ENCODE measurements at places on chromosomes 11 and 22.
A peak's percentile ranks its signal among the peaks of the same experiment; 100 is the strongest.

GRCh38 chr11:72008728-72009127 lies 10.0 kb downstream of the IL18BP start:
- DNase-seq = no peak

DNA sequence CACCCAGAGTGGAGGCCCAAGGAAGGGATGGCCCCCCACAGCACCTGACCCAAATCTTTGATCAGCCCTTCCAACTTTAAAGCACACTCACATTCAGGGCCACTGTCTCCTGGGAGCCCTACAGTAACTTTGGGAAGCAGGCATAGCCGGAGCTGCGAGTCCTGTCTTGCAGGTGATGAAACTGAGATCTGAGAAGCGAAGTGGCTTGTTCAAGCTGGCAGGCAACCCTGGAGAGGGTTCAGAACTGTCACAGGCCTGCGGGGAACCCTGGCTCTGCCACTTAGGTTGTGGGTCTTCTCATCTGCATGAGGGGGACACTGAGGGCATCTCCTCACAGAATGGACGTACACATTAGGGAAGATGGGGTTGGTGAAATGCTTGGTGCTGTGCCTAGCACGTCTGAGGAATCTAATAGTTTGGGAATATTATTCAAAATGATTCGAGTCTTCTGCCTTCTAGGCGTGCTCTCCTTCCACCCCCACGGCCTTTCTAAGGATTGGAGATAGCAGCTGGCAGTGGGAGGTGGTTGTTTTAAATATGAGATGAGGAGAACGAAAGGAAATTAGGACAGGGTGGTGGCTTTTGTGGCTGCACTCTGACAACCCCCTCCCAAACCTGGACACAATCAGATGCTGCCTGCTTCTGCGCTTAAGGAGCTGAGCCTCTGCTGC lies 18.8 kb upstream of the SUN2 start:
- DNase-seq = no peak

DNA sequence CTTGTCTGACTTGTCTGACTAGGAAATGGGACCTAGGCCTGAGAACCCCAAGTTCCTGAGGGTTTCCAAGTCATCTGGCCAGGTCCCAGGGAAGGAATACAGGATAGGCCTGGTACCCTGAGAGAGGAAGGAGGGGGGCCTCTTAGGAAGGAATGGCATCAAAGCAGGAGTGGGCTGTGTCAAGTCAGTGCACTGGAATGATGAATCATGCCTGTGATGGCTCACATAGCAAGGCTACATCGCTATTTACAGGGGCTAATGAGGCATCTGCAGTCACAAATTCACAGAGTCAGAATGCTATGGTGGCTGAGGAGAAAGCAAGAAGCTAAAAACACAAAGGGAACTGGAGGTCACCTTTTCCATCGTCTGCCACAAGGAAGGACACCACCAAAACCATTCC lies 247.3 kb downstream of the NXPE2 start:
- no peak for DNase-seq

- DNase-seq = no peak
Observed at GRCh38 chr11:3368199-3368598, 10.7 kb downstream of the ZNF195 start.

- peak; percentile 49 for DNase-seq
Observed at GRCh38 chr22:40782521-40782920, 36.6 kb downstream of the SLC25A17 start.

DNA sequence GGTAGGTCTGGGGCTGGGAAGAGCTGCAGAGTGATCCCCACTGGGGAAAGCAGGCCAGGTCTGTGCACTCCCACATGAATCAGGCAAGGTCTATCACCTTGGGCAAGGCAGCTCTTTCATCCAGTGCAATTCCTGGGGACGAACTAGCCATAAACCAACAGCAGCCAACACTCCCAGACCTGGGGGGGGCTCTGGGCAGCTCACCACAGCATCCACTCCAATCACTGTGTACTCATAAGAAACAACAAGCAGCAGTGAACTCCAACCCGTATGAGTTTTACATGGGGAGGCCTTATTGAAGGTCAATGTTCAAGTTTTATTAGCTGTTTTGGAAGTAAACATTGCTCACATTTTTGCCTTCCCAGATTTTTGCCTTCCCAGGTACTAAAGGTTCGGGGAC lies 157.4 kb upstream of the NAV2 start:
- DNase-seq = no peak

DNA sequence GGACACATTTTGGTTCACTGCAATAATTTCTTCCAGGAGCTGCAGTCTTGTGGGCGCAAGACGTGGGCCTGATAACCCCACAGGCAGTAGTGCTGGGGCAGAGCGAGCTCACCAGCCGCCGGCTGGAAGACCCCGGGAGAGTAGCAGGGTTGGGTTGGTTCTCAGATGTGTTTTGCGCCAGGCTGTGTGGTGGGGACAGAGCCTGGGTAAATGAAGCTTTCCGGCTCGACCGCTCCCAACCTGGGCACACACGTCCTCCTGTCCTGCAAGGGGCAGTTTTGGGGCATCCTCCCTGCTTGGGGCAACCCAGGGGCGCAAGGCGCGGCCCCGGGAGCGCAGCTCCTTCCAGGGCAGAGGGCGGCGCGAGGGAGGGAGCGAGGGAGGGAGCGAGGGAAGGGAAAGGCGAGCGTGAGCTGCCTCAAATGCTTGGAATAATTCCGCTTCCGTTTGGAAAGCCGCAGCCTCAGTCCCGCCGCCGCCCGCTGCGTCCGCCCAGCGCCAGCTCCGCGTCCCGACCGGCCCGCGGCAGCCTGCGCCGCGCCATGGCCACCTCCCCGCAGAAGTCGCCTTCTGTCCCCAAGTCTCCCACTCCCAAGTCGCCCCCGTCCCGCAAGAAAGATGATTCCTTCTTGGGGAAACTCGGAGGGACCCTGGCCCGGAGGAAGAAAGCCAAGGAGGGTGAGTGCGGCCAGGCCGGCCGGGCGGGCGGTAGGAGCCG lies at the start of gene PARVA:
PARVA (plus strand) TSS at position 466 of the 718 bp plus-strand sequence; CDS start at position 543, 77 bp downstream.
- peak; percentile 50 for DNase-seq

DNA sequence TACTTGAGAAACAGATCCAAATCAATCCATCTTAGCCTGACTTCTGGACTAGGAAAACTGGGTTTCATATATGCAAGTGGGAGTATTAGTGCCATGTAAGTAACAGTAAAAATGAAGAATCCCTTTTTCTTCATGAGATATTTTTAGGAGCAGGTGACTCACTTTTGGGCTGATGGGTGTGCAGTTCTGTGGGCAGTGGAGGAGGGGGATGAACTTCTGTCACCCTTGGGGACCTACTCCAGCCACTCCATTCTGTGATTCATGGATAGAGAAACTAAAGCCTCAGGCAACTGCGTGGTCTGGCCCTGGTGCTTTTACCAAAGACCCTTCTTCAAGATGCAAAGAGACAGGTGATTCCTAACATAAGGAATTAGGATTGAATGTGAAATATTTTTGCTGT lies 208.6 kb upstream of the NARS2 start:
- DNase-seq = no peak

DNA sequence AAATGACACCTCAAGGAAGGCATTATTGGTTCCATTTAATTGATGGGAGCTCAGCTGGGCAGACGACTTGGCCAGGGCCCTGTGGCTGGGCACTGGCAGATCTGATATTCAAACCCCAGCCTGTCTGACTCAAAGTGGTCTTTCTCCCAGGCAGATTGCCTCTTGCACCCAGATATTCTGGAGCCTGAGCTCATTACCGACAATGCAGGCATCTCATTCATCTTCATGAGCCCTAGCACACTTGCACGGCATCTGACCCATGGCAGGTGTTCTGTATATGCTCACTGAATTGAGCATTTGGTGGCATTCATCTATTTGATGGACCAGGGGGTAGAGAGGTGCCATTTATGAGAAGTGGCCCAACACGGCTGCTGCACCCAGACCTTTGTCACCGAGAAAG lies 193.1 kb downstream of the DSCAML1 start:
- DNase-seq = no peak

DNA sequence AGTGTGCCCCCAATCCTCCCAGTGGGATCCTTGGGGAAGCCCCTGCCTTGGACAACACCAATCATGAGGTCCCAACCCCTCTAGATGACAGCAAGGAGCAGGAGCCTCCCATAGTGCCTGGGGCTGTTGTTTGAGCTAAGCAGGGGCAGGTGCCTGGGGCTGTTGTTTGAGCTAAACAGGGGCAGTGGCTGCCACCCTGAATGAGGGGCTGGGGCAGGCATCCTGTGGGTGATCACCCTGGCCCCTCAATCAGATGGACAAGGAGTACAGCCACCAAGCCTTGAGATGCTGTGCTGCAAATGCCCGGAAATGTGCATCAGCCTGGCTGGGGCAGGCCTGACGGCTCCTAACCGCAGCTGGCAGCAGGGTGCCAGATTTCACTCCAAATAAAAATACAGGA lies 66.7 kb downstream of the MYEOV start:
- DNase-seq = no peak

GRCh38 chr22:42719656-42720262 lies 911 bp downstream of the A4GALT start:
- DNase-seq = peak; percentile 20

GRCh38 chr22:35054064-35054463 lies 11.9 kb upstream of the ISX start:
- DNase-seq = no peak

DNA sequence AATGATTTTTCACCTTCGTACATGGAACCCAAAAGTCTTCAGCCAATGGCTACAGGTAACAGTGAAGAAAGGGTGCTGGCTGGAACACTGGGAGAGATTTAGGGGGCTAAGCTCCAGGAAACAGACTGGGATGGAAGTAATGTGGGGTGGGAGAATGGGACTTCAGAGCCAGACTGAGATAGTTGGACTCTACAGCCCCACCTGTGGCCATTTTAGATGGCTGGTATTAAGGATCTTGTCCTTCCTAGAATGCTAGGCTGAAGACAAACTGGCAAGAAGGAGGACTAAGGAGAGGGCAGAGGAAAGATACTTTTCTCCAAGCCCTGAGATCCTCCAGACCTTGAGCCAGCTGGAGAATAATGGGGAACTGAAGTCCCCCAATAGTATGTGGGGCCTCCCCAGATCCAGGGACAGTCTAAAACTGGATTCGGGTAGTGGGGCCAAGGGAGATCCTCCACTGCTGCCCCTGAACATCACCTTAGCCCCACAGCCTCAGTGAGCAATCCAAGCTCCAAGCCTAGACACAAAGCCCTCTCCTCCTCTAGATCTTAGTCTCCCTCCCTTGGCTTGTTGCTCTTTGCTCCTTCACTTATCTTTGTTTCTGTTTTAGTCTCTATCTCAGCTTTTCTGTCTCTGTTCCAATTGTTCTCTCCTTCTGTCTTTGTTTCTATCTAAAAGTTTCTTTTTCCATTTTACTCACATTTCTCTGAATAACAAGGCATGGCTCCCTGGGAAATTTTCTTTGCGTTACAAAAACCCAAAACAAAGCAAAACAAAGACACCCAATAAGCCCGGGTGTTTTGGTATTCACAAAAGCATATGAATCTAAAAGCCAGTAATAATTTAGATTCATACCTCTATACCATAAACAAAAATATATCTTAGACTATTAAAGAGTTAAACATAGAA lies 16.2 kb upstream of the RRAS2 start:
- no peak for DNase-seq

GRCh38 chr22:25765016-25765367 lies 23.0 kb downstream of the MYO18B start:
- DNase-seq = no peak

DNA sequence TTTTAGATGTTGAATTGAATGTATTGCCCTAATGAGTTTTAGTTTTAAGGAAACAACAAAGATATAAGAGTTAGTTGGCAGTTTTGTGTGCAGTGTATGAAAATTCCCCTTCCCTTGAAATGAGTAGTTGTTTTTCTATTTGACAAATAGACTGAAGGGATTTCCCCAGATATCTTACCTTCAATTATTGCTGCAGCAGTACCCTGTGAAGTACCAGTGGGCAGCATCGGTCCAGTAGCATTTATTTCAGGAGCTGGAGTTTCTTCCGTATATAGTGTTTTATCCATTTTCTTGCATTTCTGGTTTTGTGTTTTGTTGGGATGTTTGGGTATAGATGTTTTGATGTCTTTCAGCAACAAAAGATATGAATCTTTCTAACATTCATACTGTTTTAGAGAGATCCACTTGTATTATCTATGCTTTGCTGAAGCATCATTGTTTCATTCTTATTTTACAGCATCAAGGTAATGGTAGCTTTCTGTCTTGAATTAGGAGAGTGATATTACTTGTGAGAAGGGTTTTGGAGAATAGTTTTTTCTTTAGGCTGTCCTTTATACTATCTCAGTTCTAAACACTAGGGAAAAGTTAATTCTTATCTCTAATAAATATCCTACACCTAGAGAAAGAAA lies 7.4 kb downstream of the KMT2A start:
- no peak for DNase-seq

DNA sequence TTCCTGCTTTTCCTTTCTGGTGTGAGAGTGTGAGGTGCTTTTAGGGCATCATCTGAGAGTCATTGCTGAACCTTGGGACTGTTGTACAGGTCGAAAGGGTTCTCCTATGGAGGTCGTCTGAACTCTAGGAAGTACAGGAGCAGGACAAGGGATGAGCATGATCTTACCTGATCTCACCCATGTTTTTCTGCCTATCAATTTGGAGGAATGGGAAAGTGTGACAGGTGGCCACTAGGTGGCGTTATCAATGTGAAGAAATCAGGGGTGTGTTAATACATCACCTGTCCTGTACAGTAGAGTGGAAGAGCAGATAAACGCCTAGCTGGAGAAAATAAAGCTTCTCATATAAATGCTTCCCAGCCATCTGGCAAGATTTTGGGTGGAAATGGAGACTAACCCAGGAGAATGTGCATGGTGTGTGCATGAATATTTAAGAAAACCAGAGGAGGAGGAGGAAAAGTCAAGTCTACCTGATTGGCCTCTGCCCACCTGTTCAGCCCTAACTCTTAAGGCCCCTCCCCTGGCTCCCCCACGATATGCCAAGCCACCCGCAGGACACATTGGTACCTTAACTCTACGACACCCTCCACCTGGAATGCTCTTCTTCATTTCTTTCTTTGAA lies 72.0 kb upstream of the NARS2 start:
- DNase-seq = peak; percentile 82

- no peak for DNase-seq
Observed at GRCh38 chr22:26450453-26451185, 21.6 kb downstream of the ASPHD2 start.

- DNase-seq = peak; percentile 53
Observed at GRCh38 chr11:6604081-6604626, 580 bp downstream of the ILK start.

DNA sequence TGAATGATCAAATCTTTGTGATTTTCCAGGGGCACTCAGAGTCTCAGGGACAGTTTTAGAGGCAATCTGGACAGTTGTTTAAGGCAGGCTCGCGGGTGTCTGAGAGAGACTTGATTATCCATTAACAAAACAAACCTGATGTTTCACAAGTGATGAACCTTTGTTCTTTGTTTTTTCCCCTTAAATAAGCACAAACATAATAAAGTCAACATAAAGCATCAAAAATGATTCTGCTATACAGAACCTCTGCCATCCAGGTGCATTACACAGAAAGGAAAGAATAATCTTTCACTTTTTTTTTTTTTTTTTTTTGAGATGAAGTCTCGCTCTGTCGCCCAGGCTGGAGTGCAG lies 13.2 kb downstream of the BID start:
- DNase-seq = no peak

- DNase-seq = no peak
Observed at GRCh38 chr22:36386900-36387708, 663 bp downstream of the MYH9 start.

Data from RWPE1 (cell line).